ENCODE measurements at places on chromosomes 6 and 20.

DNA sequence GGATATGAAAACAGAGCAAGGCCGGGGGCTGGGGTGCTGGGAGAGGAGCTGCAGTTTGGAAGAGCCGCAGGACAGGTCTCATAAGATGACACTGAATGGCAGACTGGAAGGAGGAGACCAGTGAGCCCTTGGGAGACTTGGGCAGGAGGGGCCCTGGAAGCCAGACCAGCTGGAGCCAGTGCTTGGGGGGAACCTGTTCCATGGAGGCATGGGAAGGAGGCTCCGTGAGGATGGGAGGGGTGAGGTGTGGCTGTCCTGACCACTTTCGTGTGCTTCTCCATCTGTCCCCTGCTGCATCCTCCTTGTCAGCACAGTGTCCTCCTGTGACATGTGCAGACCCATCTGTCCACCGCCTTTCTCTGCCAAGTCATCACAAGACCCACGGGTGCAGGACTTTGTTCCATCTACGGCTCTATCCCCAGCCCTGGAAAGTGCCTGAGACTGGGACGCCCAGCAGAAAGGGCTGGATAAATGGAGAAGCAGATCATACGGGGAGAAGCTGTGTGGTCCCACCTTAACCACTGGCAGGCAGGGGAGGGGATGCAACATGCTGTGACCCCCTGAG lies 84.8 kb upstream of the MPC1 start:
- H3K36me3 ChIP-seq, result no peaks in the 10 kb centered on the region
- H3K4me3 ChIP-seq, result no peak overlapping the region
- no peak for DNase-seq
- H3K27me3 ChIP-seq, result peaks cover 3% of the 10 kb centered on the region

DNA sequence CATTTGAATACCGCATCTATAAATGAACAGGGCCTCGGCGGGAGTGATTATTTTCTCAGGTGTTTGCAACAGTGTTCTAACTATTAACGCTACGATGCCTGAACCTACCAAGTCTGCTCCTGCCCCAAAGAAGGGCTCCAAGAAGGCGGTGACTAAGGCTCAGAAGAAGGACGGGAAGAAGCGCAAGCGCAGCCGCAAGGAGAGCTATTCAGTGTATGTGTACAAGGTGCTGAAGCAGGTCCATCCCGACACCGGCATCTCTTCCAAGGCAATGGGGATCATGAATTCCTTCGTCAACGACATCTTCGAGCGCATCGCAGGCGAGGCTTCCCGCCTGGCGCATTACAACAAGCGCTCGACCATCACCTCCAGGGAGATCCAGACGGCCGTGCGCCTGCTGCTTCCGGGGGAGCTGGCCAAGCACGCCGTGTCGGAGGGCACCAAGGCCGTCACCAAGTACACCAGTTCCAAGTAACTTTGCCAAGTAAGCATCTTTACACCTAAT lies 70.9 kb downstream of the HFE start:
- peak overlapping the region; percentile 97 for H3K27ac ChIP-seq
- DNase-seq, result peak; percentile 61
- no peaks in the 10 kb centered on the region for H3K27me3 ChIP-seq

- H3K27me3 ChIP-seq, result no peaks in the 10 kb centered on the region
- H3K4me3 ChIP-seq, result no peak overlapping the region
- DNase-seq, result no peak
- H3K4me1 ChIP-seq, result no peaks in the 10 kb centered on the region
- H3K36me3 ChIP-seq, result peaks cover 56% of the 10 kb centered on the region
These were observed 89.7 kb upstream of the EMILIN3 start for GRCh38 chr20:41456351-41456750.

GRCh38 chr6:129661536-129662405 lies 48.2 kb downstream of the ARHGAP18 start:
- no peaks in the 10 kb centered on the region for H3K27me3 ChIP-seq
- DNase-seq, result no peak
- H3K36me3 ChIP-seq, result no peaks in the 10 kb centered on the region
- no peak overlapping the region for H3K27ac ChIP-seq

- H3K27ac ChIP-seq, result no peak overlapping the region
- H3K27me3 ChIP-seq, result no peaks in the 10 kb centered on the region
- no peaks in the 10 kb centered on the region for H3K4me1 ChIP-seq
- no peak for DNase-seq
- no peak overlapping the region for H3K4me3 ChIP-seq
These were observed 211.8 kb upstream of the CITED2 start for GRCh38 chr6:139586273-139586672.

DNA sequence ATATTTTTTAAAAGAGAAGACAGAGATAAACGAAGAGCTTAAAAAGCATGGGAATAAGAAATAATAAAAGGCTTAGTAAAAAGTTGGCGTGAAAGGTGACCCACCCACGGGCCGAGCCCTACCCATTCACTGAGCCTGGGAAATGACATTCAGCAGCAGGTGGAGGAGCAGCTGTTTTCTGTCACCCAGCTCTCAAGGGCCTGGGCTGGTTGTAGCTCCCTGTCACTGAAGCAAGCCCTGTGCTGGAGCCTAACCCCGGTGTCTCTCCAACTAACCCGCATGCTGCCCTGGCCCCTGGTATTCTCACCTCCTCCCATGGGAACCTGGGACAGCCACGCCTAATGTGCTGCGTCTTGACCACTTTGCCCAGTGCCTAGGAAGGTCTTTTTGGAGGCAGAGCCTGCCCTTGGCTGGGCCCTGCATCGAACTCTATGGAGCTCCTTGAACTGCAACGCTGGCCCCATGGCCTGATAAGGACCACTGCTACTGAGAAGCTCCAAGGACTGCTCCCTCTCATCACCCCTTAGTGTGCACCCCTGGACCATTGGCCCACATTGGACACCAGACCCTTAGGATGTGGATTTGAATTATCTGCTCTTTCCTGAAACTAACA lies 68.8 kb upstream of the IYD start:
- no peak overlapping the region for H3K27ac ChIP-seq
- H3K4me3 ChIP-seq, result no peak overlapping the region
- no peaks in the 10 kb centered on the region for H3K36me3 ChIP-seq
- H3K27me3 ChIP-seq, result no peaks in the 10 kb centered on the region

GRCh38 chr6:115602466-115602865 lies 458.2 kb downstream of the FRK start:
- H3K4me3 ChIP-seq, result no peak overlapping the region
- no peak overlapping the region for H3K27ac ChIP-seq
- no peaks in the 10 kb centered on the region for H3K27me3 ChIP-seq
- DNase-seq, result no peak

DNA sequence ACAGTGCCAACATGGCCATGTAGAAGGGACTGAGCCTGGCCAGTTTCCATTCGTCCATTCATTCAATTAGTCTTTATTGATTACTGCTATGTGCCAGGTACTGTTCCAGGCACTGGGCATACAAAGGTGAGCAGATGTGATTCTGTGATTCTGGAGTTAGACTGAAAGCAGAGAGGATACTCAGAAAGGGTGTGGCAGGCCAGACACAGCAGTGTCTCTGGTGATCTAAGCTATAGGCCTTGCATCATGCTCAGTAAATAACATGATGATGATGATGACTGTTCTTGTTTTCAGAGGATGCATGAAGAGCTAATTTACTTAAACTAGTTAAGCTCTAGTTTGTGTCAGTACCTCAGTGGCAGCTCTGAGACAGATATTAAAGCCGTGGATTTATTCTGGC lies 31.4 kb upstream of the FUCA2 start:
- H3K36me3 ChIP-seq, result no peaks in the 10 kb centered on the region
- no peak overlapping the region for H3K4me3 ChIP-seq
- H3K27ac ChIP-seq, result no peak overlapping the region
- peaks cover 91% of the 10 kb centered on the region for H3K4me1 ChIP-seq

DNA sequence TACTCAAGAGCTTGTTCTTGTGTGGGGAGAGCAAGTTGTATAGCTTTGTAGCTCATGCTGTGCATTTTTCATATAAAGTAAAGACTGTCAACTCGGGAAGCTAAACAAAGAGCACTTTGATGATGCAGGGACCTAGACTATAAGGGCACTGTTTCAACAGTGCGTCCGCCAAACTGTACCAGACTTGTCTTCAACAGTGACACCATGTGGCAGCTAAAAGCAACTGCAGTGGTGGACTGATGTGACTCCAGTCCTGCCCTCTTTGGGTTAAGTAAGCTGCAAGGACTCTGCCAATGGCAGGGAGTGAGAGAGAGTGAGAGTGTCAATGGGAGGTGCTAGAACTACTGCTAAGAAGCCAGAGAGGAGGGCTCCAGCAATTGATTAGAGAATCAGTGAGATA lies 48.1 kb upstream of the MC3R start:
- DNase-seq, result no peak
- no peaks in the 10 kb centered on the region for H3K27me3 ChIP-seq
- H3K4me3 ChIP-seq, result no peak overlapping the region
- H3K36me3 ChIP-seq, result no peaks in the 10 kb centered on the region

DNA sequence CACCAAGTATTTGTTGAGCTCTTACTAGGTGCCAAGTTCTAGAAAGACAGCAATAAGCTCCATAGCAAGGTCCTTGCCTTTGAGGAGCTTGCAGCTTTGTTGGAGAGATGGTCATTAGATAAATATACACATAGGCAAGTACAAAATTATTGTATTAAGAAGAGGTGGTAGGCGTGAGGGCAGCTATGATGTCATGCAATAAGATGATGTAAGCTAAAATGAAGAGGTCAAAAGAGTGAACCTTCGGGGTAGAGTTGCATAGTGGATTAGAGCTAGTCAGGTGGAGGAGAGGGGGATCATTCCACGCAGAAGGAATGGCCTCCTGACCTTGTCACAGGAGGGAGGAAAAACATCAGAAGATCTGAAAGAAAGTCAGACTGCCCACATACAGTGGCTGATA lies 141.9 kb upstream of the PCSK2 start:
- H3K36me3 ChIP-seq, result no peaks in the 10 kb centered on the region
- H3K4me3 ChIP-seq, result no peak overlapping the region
- DNase-seq, result no peak
- no peak overlapping the region for H3K27ac ChIP-seq
- H3K4me1 ChIP-seq, result no peaks in the 10 kb centered on the region

DNA sequence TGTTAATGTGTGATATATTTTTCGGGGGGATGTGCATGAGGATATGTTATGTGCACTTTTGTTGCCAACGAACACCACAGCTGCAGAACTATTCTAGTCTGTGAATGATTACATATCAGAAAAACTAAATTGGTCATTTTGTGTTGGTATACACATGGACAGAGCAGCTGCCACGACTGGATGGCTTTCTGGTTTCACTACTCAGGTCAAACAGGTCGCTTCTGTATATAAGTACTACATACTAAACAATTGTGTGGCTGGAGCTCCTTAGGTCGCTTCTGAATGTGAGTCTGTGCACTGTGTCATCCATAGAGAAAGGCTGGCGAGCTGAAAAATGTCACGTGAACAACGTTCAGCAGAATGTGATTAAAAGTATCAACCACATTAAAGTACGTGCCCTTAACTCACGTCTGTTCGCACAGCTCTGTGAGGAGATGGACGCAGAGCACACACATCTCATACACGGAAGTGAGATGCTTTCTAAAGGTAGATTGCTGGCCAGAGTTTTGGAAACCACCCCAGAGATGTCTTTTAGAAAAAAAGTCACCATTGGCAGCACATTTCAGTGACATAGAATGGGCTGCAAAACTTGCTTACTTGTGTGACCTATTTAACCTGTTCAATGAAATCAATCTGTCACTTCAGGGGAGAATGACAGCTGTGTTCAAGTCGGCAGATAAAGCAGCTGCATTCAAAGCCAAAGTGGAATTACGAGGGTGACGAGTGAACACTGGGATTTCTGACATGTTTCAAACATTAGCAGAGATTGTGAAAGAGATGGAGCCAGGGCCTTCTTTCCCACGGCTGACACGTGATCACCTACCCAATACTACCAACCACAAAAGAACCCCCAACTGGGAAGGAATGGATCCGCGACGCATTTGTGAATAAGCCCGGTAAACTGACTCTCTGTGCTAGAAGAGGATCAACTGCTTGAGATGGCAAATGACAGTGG lies 176.6 kb downstream of the PDE10A start:
- H3K4me3 ChIP-seq, result no peak overlapping the region
- H3K36me3 ChIP-seq, result no peaks in the 10 kb centered on the region

DNA sequence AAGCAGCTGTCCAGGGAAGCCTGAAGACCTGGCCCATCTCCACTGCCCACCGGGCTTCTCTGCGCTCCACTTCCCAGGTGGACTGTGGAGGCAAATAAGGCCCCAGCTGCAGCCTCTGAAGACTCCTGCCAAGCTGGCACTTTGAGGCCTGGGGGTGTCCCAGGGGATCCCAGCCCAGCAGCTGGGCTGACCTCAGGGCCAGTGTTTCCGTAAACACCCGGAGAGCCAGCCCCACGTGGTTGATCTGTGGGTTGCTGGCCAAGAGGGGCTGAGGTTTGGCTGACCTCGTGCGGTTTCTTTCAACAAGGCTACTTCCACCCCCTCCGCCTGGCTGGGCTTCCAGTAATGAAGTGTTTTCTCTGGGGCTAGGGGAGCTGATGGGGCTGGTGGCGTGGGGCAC lies 12.4 kb upstream of the CCN5 start:
- DNase-seq, result no peak
- H3K36me3 ChIP-seq, result no peaks in the 10 kb centered on the region
- H3K4me3 ChIP-seq, result no peak overlapping the region
- H3K27me3 ChIP-seq, result no peaks in the 10 kb centered on the region
- no peak overlapping the region for H3K27ac ChIP-seq
- H3K4me1 ChIP-seq, result no peaks in the 10 kb centered on the region

- H3K36me3 ChIP-seq, result no peaks in the 10 kb centered on the region
- no peaks in the 10 kb centered on the region for H3K4me1 ChIP-seq
- no peak for DNase-seq
- no peaks in the 10 kb centered on the region for H3K27me3 ChIP-seq
- H3K4me3 ChIP-seq, result no peak overlapping the region
These were observed 113.0 kb upstream of the EYA4 start for GRCh38 chr6:133128191-133128590.

DNA sequence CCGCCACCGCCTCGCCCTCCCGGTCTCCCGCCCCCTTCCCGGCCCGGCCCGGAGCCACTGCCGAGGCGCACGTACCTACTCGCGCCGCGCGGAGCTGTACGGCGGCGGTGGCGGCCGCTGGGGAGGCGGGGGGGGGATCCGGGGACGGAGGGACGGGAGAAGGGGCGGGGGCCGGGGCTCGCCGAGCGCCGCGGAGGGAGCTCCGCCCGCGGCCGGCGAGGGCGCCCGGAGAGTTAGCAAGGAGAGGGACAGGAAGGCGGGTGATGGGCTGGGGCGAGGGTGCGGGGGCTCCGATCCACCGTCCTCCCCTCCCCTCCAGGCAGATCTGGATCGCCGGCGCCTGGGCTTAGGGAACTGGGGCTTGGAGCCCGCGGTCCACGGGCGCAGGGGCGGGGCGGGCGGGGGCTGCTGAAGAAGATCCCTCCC lies 548 bp upstream of the TMEM74B start:
- H3K27ac ChIP-seq, result no peak overlapping the region
- DNase-seq, result no peak
- no peaks in the 10 kb centered on the region for H3K4me1 ChIP-seq
- no peaks in the 10 kb centered on the region for H3K36me3 ChIP-seq
- H3K4me3 ChIP-seq, result no peak overlapping the region

- H3K4me3 ChIP-seq, result no peak overlapping the region
- no peaks in the 10 kb centered on the region for H3K36me3 ChIP-seq
- H3K27me3 ChIP-seq, result no peaks in the 10 kb centered on the region
- peaks cover 28% of the 10 kb centered on the region for H3K4me1 ChIP-seq
- H3K27ac ChIP-seq, result no peak overlapping the region
- no peak for DNase-seq
These were observed 19.4 kb upstream of the MYB start for GRCh38 chr6:135161411-135162395.
